NCI-H2081 (cell line): ENCODE measurements at places on chromosomes 16 and 17.
A peak's percentile ranks its signal among the peaks of the same experiment; 100 is the strongest.

- peak; percentile 79 for DNase-seq
Observed at GRCh38 chr17:82781894-82782274, 30.0 kb downstream of the TBCD start.

GRCh38 chr17:28372203-28372944, 880 bp downstream of the SARM1 start:
- DNase-seq = no peak

- DNase-seq = no peak
Observed at GRCh38 chr17:29645515-29646051, 22.9 kb upstream of the CORO6 start.

GRCh38 chr16:79776243-79776847, 175.8 kb upstream of the MAF start:
- no peak for DNase-seq

DNA sequence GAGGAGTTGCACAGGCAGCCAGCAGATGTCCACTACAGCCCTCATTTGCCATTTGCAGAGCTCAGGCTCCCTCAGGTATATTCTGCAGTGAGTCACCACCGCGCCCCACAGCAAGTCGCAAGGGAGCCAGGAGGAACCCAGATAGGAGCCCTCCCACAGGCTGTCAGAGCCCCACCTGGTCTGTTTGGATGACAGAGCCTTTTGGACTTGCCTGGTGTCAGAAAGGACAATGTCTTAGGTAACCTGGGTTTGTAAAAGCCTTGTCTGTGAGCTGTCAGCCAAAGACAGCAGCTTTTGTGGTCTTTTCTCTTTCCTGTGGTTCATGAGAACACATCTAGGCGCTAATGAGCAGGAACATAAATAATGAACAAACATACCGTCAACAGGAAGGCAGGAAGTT, 70.9 kb downstream of the GNAO1 start:
- peak; percentile 38 for DNase-seq

DNA sequence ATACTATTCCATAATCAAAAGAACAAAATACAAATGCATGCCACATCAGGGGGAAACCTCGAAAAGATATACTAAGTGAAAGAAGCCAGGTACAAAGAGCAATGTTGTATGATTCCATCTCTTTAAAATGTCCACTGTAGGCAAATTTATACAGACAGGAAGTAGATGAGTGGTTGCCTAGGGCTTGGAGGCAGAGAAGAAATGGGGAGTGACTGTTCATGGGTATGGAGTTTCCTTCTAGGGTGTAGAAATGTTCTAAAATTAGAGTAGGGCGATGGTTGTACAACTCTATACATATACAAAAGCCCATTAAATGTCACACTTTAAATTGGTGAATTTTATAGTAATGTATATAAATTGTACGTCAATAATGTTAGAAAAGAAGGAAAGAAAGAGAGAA, 128.1 kb downstream of the MAF start:
- no peak for DNase-seq

DNA sequence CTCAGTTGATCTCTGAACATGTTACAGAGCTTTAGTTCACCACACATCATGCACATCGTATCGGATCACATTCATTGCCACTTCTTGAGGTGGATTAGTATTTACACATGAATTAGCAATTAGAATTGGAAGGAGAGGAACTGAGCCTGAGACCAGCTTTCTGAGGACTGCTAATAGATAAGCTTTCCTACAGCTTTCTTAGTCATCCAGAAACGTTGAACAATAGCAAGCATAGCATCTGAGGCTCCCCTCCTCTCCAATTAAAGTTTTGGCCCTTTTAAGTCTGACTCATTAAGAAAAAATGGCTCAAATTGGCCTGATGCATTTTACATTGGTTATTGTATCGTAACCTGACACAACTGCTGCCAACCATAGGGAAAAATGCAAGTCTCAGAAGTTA, 1130.4 kb downstream of the CDH8 start:
- DNase-seq = no peak

GRCh38 chr16:14175086-14175485, 104.0 kb downstream of the MRTFB start:
- no peak for DNase-seq

GRCh38 chr16:1499756-1500464, 6.8 kb downstream of the TELO2 start:
- DNase-seq = no peak

GRCh38 chr17:39229274-39229913, 3.6 kb upstream of the STAC2 start:
- DNase-seq = no peak

GRCh38 chr17:19487024-19487600, 46.5 kb upstream of the SLC47A1 start:
- DNase-seq = no peak

DNA sequence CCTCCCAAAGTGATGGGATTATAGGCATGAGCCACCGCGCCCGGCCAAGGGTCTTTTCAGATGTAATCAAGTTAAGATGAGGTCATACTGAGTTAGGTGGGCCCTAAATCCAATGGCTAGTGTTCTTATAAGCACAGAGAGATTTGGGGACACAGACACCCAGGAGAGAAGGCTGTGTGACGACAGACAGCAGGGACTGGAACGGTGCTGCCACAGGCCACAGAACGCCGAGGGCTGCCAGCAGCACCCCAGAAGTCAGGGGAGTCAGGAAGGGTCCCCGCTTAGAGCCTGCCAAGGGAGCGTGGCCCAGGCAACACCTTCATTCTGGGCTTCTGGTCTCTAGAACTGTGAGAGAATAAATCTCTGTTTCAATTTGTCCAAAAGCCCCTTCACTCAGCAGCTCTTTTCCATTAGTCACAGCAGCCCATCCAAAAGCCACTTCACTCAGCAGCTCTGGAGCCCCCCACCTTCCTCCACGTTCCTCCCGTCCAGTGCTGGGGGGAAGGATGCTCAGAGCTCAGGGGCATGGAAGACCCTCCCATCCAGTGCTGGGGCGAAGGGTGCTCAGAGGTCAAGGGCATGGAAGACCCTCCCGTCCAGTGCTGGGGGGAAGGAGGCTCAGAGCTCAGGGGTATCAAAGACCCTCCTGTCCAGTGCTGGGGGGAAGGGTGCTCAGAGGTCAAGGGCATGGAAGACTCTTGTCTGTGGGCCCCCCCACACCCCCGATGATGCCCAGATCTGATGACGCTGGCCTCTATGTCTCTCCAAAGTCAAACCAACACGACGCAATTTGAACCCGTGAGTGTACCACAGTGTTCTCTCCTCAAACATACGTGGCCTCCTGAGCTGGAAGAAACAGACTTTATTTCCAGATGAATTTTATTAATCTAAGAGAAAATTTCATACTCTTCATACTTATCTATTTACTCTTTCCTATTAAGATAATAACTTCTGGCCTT, 11.9 kb downstream of the RAB40B start:
- no peak for DNase-seq

DNA sequence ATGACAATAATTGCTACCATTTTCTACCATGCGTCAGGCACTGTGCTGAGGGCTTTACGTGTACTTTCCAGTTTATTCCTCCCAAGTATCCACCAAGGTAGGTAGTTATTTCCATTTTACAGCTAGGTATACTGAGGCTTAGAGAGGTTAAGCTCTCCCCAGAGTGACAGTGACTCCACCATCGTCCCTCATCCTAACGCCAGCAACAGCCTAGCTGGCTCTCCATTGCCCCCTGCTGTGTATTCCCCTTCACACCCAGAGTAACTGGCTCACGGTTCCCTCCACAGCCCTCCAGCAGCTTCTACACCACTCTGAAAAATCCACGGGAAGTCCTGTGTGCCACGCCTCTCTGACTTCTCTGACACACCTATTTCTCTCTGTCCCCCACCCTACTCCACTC, 7.1 kb upstream of the ASGR1 start:
- DNase-seq = no peak

GRCh38 chr17:147796-148740, 10.7 kb downstream of the SCGB1C2 start:
- DNase-seq = no peak

- DNase-seq = no peak
Observed at GRCh38 chr16:29745121-29745852, 503 bp downstream of the C16orf54 start.

GRCh38 chr17:31431098-31431851, 39.8 kb downstream of the RAB11FIP4 start:
- DNase-seq = no peak

DNA sequence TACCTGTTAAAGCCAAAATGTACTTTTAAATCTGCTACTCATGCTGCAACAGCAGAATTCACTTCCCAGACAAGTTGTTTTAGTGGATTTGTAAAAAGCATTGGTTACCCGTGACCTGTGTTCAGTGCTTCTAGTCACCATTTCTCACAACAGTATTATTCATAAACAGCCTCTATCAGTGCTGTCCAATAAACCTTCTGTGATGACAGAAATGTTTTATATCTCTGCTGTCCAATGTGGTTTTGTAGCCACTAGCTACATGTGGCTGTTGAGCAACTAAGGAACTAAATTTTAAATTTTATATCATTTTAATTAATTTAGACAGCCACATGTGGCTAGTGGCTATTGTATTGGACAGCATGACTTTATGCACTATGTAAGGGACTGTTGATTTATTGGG, 12.6 kb downstream of the MAP3K3 start:
- DNase-seq = no peak

DNA sequence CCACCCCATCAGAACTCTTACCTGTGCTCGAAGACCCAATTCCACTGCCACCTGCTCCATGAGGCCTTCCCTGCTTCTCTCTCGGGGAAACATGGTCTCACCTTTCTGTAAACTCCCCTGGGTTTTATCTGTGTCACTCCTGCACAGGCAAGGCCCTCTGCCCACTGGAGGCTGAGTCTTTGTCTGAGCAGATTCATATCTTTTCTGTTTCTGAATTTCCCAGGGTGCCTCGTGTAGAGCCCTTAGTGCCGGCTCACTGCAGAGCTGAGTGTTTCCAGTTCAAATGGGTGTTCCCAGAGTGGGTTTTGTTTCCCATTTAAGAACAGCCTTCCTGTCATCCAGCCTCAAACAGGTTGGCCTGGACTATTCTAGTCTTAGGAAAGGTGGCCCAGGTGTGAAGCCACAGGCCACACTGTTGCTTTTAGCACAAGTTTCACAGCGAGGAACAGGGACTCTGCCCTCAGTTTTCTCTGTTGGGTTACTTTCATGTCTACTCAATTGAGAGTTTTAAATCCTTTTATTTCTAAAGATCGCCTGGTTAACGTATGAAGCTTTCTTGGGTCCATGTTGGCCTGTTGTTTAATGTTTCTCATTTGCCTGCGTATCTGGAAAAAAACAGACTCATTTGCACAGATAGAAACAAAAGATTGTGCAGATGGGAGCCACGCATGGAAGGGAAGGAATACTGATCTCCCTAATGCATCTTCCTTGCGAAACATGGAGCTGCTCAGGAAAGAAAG, 228.7 kb downstream of the MSI2 start:
- no peak for DNase-seq

DNA sequence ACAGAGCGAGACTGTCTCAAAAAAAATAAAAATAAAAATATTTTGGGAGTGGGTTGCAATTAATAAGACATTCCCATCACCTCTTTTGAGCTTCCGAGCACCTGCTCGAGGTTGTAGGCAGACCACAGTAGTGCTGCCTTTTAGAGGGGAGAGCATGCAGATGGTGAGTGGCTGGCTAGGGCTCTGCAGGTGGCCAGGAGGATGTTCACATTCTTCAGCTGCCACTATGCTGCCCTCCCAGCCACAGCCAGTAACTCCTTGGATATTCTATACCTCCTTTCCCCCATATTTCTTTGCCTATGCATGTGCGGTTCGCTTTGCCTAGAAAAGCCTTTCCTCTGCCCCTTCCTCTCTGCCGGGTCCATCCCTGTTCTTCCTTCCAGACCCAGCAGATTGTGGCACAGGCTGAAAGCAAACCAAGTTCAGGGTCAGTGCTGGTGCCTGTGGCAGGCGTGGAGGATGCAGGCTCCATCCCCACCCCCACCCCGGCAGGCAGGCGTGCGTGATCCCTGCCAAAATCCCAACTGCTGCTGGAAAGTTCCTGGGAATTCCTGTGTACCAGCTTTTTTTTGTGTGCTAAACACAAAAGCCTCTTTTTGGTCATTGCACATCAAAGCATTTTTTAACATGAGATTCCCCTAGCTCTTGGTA, 33.8 kb upstream of the CMIP start:
- no peak for DNase-seq

DNA sequence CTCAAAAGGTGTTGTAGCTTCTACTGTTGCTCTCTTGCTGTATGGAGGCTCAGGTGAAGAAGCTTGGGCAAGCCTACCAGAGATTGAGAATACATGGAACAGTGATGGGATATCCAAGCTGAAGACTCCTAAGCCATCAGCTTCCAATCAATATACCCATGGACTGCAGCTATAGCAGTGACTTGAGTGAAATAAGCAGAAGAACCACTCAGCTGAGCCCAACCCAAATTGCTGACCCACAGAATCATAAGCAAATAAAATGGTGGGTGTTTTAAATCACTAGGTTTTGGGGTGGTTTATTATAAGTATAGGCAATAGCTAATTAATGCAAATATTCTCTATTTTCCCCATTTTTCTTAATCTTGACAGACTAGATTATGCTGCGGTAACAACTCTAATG, 147.7 kb upstream of the SALL1 start:
- no peak for DNase-seq

- no peak for DNase-seq
Observed at GRCh38 chr17:33983824-33984574, 271.1 kb upstream of the CCL2 start.

- DNase-seq = peak; percentile 62
Observed at GRCh38 chr16:84175350-84176081, 11.3 kb downstream of the TAF1C start.

- no peak for DNase-seq
Observed at GRCh38 chr17:7175330-7175733, 3.8 kb downstream of the ASGR1 start.

GRCh38 chr16:86370062-86370461, 140.3 kb upstream of the FOXF1 start:
- DNase-seq = no peak

DNA sequence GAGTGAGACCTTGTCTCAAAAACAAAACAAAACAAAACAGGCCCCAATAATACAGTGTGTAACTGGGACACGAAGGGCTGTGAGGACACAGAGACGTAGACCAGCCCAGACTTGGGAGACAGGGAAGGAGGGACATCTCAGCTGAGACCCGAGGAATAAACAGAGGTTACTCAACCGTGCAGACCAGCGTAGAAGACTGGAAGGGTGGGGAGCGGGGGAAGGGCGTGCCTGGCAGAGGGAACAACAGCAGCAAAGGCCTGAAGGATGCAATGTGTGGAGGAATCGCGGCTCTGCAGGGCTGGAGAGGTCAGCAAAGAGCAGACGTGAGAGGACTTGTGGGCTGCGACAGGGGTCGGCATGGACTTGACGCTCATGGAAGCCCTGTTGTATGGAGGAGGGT, 11.6 kb upstream of the CES4A start:
- no peak for DNase-seq

- no peak for DNase-seq
Observed at GRCh38 chr16:12902511-12903372, 1.3 kb downstream of the SHISA9 start.

GRCh38 chr16:68732042-68732680, 4.9 kb upstream of the CDH1 start:
- peak; percentile 42 for DNase-seq

GRCh38 chr17:73690676-73691075, 46.4 kb upstream of the SDK2 start:
- DNase-seq = no peak

- DNase-seq = no peak
Observed at GRCh38 chr16:30401768-30402425, 5.5 kb upstream of the ZNF771 start.
